ENCODE measurements at places on chromosomes 5 and 9.

DNA sequence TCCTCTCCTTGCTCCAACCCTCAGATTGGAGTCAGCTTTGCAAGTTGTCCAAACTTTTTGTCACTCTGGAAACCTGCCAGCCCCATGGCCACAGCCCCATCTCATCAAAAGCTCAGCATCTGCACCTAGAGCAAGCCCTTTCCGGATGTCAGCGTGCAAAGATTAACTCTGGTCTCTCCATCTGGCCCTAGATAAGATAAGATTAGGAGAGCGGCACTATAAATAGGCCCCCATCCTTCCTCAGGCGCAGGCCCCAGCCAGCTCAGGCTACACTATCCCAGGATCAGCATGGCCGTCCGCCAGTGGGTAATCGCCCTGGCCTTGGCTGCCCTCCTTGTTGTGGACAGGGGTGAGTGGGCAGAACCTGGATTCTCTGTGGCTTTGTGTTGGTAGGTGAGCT, at the start of gene SPINK4:
TSS of gene SPINK4 (plus strand) at position 247 of the 400 bp plus-strand sequence. CDS start at position 289, 42 bp downstream.
- DNase-seq, result no peak

DNA sequence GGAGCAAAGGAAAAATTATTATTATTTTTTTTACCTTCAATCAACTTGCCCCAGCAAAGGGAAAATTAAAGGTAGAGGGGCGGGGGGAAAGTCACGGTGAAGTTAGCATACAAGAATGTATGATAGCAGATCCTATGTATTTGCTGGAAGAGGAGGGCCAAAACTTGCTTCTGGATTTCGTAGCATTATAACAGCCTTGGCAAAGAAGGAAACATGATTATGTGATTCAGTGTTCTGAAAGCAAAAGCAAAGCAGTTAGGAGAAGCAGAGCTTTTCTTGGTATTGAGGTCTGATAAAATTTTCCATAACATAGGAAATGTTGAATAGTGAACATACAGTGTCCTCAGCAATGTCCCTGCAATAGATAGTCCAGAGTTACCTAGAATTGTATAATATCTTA, 32.4 kb downstream of the MAST4 start:
- DNase-seq, result no peak

- no peak for DNase-seq
Observed at GRCh38 chr5:142222225-142222865, 102.5 kb downstream of the SPRY4 start.

- DNase-seq, result no peak
Observed at GRCh38 chr9:122360891-122361290, 9.9 kb upstream of the PTGS1 start.

DNA sequence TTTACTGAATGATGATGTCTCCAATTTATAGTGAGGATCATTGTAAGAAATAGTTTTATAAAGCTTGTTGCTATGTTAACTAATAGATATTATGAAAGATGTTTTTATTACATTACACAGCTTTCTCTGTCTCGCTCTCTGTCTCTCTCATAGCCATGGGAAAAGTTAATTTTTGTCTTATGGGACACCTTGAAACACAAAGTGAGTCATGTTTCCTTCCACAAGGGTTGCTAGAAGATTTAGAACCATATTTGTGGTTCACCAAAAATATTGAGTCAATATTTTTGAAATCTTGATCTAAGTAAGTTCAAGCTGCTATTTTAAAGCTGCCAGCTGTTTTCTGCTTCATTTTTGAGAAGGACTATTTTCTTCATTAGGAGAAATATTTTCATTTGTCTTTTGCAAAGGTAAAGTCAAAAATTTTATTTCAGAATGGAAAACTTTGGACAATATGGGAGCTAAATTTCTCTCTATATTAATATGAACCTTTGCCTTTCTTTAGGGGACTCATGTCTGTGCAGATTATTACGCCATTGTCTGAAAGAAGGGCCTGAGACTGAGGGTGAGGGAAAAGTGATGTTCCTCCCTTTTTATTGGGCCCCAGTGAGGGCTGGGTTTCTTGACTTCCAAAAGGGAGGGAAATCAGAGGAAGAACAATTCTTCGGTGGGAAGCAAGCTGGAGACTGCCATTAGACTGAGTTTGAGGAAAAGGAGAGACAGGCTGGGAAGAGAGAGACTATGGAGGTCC, 87.9 kb upstream of the SLC24A2 start:
- no peak for DNase-seq
